ENCODE measurements at places on chromosomes 1 and 21.

- H3K36me3 ChIP-seq, result no peaks in the 10 kb centered on the region
- peaks cover 11% of the 10 kb centered on the region for H3K27me3 ChIP-seq
- no peak for DNase-seq
- peaks cover 8% of the 10 kb centered on the region for H3K4me1 ChIP-seq
- H3K4me3 ChIP-seq, result no peak overlapping the region
Observed at GRCh38 chr1:62346886-62347285, 27.7 kb upstream of the KANK4 start.

- no peaks in the 10 kb centered on the region for H3K27me3 ChIP-seq
- H3K4me3 ChIP-seq, result no peak overlapping the region
- no peak for DNase-seq
Observed at GRCh38 chr1:199083680-199084079, 444.8 kb downstream of the PTPRC start.

- H3K27me3 ChIP-seq, result peaks cover 2% of the 10 kb centered on the region
- no peak overlapping the region for H3K4me3 ChIP-seq
- H3K36me3 ChIP-seq, result peaks cover 5% of the 10 kb centered on the region
- H3K27ac ChIP-seq, result peak overlapping the region; percentile 64
Observed at GRCh38 chr1:59505596-59506028, 208.7 kb downstream of the FGGY start.

GRCh38 chr1:168054117-168054516 is 82.6 kb downstream of the GPR161 start:
- DNase-seq, result no peak
- no peak overlapping the region for H3K27ac ChIP-seq
- H3K4me3 ChIP-seq, result no peak overlapping the region
- no peaks in the 10 kb centered on the region for H3K4me1 ChIP-seq
- peaks cover 15% of the 10 kb centered on the region for H3K36me3 ChIP-seq

DNA sequence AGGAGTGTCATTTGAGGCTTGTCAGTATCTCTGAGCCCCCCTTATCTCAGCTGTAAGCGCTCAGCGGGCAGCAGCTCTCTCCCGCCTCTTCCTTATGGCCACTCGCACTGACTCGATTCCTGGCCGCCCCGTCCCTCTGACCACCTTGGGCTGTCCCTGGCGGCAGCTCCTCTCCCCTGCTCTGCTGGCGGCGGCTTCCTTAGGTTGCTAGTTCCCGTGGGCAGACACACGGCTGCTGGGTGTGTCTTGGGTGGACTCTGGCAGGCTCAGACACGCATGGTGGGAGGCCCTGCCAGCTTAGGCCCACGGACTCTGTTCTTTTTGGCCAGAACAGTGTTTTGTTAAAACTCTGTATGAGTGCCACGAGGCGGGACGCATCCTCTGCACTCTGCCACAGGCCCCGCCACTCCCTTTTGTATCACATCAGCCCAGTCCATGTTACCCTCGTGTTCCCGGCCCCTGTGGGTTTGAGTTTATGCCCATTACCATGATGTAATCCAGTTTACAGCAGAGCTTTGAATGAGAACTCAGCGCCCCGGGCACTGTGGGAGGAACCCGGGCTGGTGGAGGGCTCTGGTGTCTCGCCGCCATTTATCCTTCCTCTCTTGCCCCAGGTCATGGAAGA is 45.9 kb downstream of the COQ8A start:
- no peak overlapping the region for H3K4me3 ChIP-seq
- H3K27ac ChIP-seq, result peak overlapping the region; percentile 87
- DNase-seq, result no peak
- H3K4me1 ChIP-seq, result peaks cover 55% of the 10 kb centered on the region
- H3K27me3 ChIP-seq, result no peaks in the 10 kb centered on the region
- H3K36me3 ChIP-seq, result peaks cover 19% of the 10 kb centered on the region

- H3K36me3 ChIP-seq, result no peaks in the 10 kb centered on the region
- no peaks in the 10 kb centered on the region for H3K27me3 ChIP-seq
- H3K4me3 ChIP-seq, result no peak overlapping the region
- DNase-seq, result peak; percentile 3
- H3K4me1 ChIP-seq, result no peaks in the 10 kb centered on the region
Observed at GRCh38 chr1:215992620-215993019, 425.5 kb downstream of the KCTD3 start.

GRCh38 chr1:234980291-234980644 is 148.4 kb downstream of the TOMM20 start:
- H3K4me3 ChIP-seq, result no peak overlapping the region
- H3K27ac ChIP-seq, result peak overlapping the region; percentile 94
- DNase-seq, result no peak
- no peaks in the 10 kb centered on the region for H3K36me3 ChIP-seq
- peaks cover 3% of the 10 kb centered on the region for H3K27me3 ChIP-seq

DNA sequence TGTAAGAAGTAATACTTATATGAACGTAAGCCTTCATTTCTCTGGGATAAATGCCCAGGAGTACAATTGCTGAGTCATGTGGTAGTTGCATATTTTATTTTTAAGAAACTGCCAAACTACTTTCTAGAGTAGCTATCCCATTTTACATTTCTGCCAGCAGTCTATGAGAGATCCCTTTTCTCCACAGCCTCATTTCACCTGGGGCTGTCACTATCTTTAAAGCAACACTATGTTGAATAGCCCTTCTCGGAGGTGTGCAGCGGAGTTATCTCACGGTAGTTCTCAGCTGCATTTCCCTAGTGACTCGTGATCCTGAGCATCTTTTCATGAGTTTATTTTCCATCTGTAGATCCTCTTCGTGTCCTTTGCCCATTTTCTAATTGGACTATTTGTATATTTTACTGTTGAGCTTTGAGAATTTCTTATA is 93.4 kb downstream of the ADARB1 start:
- H3K27me3 ChIP-seq, result peaks cover 2% of the 10 kb centered on the region
- H3K4me3 ChIP-seq, result no peak overlapping the region
- H3K36me3 ChIP-seq, result no peaks in the 10 kb centered on the region
- DNase-seq, result no peak
- no peak overlapping the region for H3K27ac ChIP-seq
- peaks cover 10% of the 10 kb centered on the region for H3K4me1 ChIP-seq

GRCh38 chr1:110243146-110243545 is 33.0 kb downstream of the KCNC4 start:
- H3K4me3 ChIP-seq, result no peak overlapping the region
- peaks cover 28% of the 10 kb centered on the region for H3K4me1 ChIP-seq
- H3K36me3 ChIP-seq, result no peaks in the 10 kb centered on the region
- DNase-seq, result no peak
- H3K27me3 ChIP-seq, result peaks cover 37% of the 10 kb centered on the region
